SJSA1 (cell line): ENCODE measurements at places on chromosomes 13 and 19. TPM values are rescaled to one million over a fixed set of nuclear protein-coding genes. Genes with fewer than 3 reads are reported as not detected.
A peak's percentile ranks its signal among the peaks of the same experiment; 100 is the strongest.

- no peaks in the 10 kb centered on the region for H3K4me1 ChIP-seq
- H3K27me3 ChIP-seq, result no peaks in the 10 kb centered on the region
- H3K36me3 ChIP-seq, result peaks cover 58% of the 10 kb centered on the region
- no peak for DNase-seq
- H3K27ac ChIP-seq, result no peak overlapping the region
Measured at GRCh38 chr19:19054939-19055440, 8.8 kb upstream of the SLC25A42 start.

- H3K36me3 ChIP-seq, result no peaks in the 10 kb centered on the region
- H3K27ac ChIP-seq, result no peak overlapping the region
- no peaks in the 10 kb centered on the region; the same call in 1 of the 2 replicates for H3K27me3 ChIP-seq
- no peak for DNase-seq
- no peak overlapping the region for H3K4me3 ChIP-seq
Measured at GRCh38 chr13:21218351-21219035, 42.0 kb downstream of the MRPL57 start.

- no peaks in the 10 kb centered on the region for H3K27me3 ChIP-seq
- H3K4me1 ChIP-seq, result no peaks in the 10 kb centered on the region
- no peak overlapping the region for H3K27ac ChIP-seq
- no peak for DNase-seq
- no peak overlapping the region for H3K4me3 ChIP-seq
Measured at GRCh38 chr19:55698256-55698655, 23.2 kb downstream of the EPN1 start.

- H3K27me3 ChIP-seq, result no peaks in the 10 kb centered on the region
- no peak overlapping the region for H3K27ac ChIP-seq
- H3K4me1 ChIP-seq, result peaks cover 37% of the 10 kb centered on the region
- H3K4me3 ChIP-seq, result no peak overlapping the region
- DNase-seq, result no peak
Measured at GRCh38 chr13:110349239-110349638, 42.2 kb downstream of the COL4A2 start.

GRCh38 chr13:30763786-30764413, 28.6 kb downstream of the ALOX5AP start:
- no peak for DNase-seq
- H3K27me3 ChIP-seq, result no peaks in the 10 kb centered on the region
- no peak overlapping the region for H3K27ac ChIP-seq
- no peak overlapping the region for H3K4me3 ChIP-seq

- 0 out of 2 replicates have a peak overlapping the region, but pooled peaks have one; percentile 19 for H3K27ac ChIP-seq
- DNase-seq, result no peak
- no peaks in the 10 kb centered on the region for H3K36me3 ChIP-seq
- H3K4me1 ChIP-seq, result peaks cover 8% of the 10 kb centered on the region
Measured at GRCh38 chr13:30364133-30364532, 56.8 kb upstream of the KATNAL1 start.

GRCh38 chr19:35949131-35949530, 13.0 kb downstream of the LRFN3 start:
- DNase-seq, result no peak
- no peaks in the 10 kb centered on the region; the same call in 1 of the 2 replicates for H3K27me3 ChIP-seq
- H3K4me3 ChIP-seq, result no peak overlapping the region
- no peaks in the 10 kb centered on the region for H3K36me3 ChIP-seq
- no peaks in the 10 kb centered on the region; the same call in 1 of the 2 replicates for H3K4me1 ChIP-seq
- H3K27ac ChIP-seq, result no peak overlapping the region

- H3K4me1 ChIP-seq, result peaks cover 12% of the 10 kb centered on the region
- no peak overlapping the region for H3K27ac ChIP-seq
- H3K27me3 ChIP-seq, result no peaks in the 10 kb centered on the region
- peak overlapping the region; percentile 58 for H3K4me3 ChIP-seq
Measured at GRCh38 chr13:32426990-32427851, 709 bp downstream of the N4BP2L1 start.

DNA sequence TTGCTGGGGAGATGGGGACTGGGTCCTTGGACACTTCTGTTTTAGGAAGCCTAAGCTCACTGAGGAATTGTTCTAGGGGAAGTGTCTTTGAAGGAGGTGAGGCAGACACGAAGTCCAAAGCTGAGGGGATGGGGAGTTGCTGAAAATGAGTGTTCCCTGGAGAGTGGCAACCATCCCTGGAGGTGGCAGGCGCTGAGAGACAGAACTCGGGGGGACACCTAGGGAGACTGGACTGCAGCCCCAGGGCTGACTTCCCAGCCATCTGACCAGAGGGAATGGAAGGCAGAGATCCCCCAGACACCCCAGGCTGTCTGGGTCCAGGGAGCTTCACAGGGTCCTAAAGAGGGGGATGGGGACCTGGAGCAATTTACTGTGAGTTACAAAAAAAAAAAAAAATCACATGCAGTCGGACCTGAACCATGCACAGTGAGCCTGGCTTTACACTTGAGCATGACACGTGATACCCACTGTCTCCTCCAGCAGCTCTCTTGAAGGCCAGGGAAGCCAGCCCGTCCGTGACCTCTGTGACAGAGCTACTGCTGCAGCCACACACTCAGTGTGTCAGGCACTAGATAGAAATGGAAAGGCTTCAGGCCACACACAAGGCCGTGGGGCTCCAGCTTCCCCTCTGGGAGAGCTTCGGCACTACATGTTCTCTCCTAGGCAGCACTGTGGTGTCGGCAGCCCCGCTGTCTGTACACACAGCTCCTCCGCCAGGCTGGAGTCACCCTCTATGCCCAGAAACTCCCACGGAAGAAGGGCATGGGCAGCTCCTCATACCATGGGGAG, 77.1 kb upstream of the KCTD15 start:
- DNase-seq, result no peak
- H3K36me3 ChIP-seq, result no peaks in the 10 kb centered on the region
- no peak overlapping the region for H3K27ac ChIP-seq
- H3K4me3 ChIP-seq, result no peak overlapping the region

DNA sequence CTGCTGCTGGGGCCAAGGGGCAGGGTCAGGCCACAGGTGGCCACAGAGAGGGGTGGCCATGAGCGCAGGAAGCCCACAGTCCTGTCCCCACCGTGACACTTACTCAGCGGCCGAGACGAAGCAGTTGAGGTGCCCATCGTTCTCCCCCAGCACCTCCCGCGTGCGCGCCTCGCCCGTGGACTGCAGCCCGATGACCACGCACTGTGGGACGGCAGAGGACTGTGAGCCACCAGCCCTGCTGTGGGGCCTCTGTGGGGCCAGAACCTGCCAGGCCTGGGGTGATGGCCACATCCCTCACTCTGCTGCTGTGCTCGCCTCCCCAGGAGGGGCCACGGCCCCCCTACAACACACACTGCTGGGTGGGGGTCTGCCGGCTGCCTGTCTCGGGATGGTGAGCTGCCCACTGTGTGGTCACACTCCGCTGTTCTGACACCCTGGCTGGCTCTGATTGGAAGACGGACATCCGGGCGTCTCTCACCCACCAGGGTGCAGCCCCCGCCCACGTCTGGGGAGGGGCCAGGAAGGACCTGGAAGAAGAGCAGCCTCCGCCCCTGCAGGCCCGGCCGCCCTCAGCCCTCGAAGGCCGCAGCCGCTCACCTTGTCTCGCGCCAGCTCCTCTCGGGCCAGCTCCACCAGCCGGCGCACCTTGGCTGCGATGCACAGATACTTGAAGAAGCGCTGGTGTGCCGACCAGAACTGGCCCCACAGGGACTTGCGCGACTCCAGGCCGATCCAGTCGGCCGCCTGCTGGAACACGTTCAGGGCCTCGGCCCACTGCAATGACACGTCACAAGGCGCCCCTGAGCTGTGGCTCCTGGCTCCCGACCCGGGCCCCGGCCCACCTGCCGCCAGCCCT, 13.2 kb downstream of the GPX4 start:
- no peak overlapping the region for H3K27ac ChIP-seq
- H3K27me3 ChIP-seq, result no peaks in the 10 kb centered on the region
- DNase-seq, result no peak
- H3K4me1 ChIP-seq, result peaks cover 16% of the 10 kb centered on the region
- peaks cover 92% of the 10 kb centered on the region for H3K36me3 ChIP-seq

- H3K4me1 ChIP-seq, result no peaks in the 10 kb centered on the region
- H3K27ac ChIP-seq, result no peak overlapping the region
- no peak overlapping the region for H3K4me3 ChIP-seq
- no peak for DNase-seq
Measured at GRCh38 chr13:28455580-28456194, 39.2 kb downstream of the FLT1 start.

GRCh38 chr19:21513651-21514050, 8.2 kb downstream of the ZNF429 start:
- peaks cover under 1% of the 10 kb centered on the region; the same call in 1 of the 2 replicates for H3K36me3 ChIP-seq
- DNase-seq, result no peak
- no peak overlapping the region for H3K4me3 ChIP-seq
- H3K4me1 ChIP-seq, result no peaks in the 10 kb centered on the region
- H3K27me3 ChIP-seq, result no peaks in the 10 kb centered on the region

DNA sequence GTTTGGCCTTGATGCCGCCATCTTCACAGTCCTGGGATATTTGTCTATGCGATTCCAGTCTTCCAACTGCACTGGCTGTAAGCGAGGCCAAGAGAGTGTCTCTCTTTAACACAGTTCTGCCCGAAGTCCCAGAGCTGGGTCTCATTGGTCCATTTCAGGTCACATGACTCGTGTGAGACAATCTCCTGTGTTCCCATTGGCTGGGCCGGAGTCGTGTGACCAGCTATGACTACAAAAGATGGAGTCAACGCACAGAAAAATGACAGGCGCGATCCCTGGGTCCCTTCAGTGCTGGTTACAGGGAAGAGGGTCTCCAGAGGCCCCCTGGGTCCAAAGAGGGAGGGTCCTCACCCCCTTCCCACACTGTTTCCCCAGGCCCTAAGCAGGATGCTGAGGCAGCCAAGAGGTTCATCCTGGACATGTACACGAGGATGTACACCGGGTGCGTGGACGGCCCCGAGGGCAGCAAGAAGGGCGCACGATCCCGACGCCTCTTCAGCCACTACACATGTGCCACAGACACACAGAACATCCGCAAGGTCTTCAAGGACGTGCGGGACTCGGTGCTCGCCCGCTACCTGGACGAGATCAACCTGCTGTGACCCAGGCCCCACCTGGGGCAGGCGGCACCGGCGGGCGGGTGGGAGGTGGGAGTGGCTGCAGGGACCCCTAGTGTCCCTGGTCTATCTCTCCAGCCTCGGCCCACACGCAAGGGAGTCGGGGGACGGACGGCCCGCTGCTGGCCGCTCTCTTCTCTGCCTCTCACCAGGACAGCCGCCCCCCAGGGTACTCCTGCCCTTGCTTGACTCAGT, 15.9 kb upstream of the S1PR4 start:
- H3K27me3 ChIP-seq, result no peaks in the 10 kb centered on the region
- no peak overlapping the region for H3K27ac ChIP-seq
- no peaks in the 10 kb centered on the region for H3K36me3 ChIP-seq
- no peak for DNase-seq
- H3K4me3 ChIP-seq, result no peak overlapping the region

DNA sequence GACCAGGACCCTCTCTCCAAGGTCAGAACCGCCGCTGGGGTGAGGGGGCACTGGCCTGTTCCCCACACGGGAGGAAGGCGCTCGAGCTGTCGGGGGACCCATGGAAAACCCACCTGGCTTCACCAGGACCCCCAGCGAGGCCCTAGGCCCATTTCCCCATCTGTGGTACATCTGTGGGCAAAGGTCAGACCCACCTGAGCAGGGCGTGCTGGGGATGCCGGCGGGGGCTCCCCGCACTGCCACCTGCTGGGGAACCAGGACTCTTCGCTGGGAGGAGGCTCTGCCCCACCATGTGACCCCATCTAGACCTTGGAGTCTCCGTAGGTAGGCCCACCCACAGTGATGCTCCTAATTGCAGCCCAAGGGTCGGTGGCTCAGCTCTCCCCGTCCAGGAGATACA, 511 bp downstream of the WDR88 start:
- no peak for DNase-seq
- H3K27me3 ChIP-seq, result no peaks in the 10 kb centered on the region
- H3K36me3 ChIP-seq, result peaks cover 30% of the 10 kb centered on the region
- H3K27ac ChIP-seq, result no peak overlapping the region
- H3K4me1 ChIP-seq, result peaks cover 8% of the 10 kb centered on the region; the same call in 1 of the 2 replicates
- no peak overlapping the region for H3K4me3 ChIP-seq

DNA sequence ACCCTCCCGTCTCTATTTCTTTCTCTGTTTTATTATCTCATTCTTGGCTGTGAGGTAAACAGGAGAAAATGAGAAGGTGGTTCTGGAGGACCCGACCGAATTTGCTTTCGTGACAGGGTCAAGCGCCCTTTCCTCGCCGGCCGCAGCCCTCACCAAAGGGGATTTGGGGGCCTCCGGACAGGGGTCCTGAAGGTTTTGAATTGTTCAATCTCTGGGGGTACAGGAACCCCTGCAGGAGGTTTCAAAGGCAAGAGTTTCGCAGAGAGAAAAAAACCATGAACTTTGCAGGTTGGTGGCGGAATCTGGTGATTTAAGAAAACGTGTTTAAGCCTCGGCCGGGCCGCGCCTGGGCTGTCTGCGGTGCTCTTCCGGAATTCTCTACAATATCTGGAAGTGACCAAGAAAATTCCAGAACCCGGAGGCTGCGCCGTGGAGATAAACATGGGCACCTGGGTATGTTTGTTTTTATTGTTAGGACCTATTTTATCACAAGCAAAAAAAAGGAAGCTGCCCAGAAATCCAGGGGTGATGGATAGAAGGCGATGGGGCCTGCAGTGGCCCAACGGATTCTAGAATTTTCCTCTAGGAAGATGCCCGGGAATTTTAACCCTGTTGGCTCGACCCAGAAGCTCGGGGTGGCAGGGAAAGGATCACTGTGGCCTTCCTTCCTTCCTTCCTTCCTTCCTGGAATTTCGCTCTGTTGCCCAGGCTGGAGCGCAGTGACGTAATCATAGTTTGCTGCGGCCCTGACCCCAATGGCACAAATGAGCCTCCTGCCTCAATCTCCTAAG, 14.2 kb upstream of the PTBP1 start:
- peaks cover 74% of the 10 kb centered on the region for H3K4me1 ChIP-seq
- peak overlapping the region; percentile 47 for H3K4me3 ChIP-seq

DNA sequence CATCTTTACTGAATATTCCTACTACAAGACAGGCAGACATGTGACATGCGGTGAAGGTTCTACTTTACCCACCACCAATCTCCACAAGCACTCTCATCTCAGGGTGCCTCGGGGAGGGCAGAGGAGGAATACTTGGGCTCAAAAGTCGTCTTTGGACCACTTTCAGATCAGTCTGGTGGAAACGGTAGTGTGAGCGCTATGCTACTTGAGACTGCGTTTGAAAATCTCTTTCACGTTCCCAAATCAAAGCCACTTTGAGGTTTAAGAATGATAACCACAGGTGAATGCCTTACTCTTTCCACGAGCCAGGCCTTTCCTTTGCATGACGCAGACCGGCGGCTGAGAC, 1.5 kb upstream of the SOX1 start:
- peaks cover 65% of the 10 kb centered on the region for H3K27me3 ChIP-seq
- no peak overlapping the region for H3K4me3 ChIP-seq
- H3K27ac ChIP-seq, result no peak overlapping the region
- no peak for DNase-seq
- H3K36me3 ChIP-seq, result no peaks in the 10 kb centered on the region

C19orf73 gene
- total RNA-seq, result 4.3 TPM in 1 of 2 replicates, not detected in the other

APOC1 gene
- not detected in 2 replicates for total RNA-seq

FXYD1 gene
- total RNA-seq, result not detected in 2 replicates

NMRK2 gene
- total RNA-seq, result not detected in 2 replicates
